NCI-H1930 (cell line): ENCODE measurements at places on chromosomes 12 and 14.

DNA sequence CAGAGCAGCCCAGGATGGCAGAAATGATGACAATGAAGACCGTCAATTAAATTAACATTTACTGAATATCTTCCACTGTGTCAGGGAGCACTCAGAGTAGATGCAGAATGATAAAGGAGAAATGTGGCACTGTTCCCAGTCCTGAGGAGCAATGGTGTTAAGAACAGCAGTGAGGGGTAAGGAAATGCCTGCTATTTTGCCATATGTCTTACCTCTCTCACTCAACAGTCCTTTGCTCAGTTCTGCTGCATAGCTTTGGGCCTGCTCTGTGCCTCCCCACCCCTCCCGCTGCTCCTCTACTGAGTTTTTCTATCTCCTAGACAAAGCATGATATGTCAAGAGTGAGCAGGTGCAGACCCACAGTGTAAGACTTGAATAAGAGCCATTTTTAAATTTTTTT is 318.8 kb downstream of the NAV3 start:
- DNase-seq = no peak

DNA sequence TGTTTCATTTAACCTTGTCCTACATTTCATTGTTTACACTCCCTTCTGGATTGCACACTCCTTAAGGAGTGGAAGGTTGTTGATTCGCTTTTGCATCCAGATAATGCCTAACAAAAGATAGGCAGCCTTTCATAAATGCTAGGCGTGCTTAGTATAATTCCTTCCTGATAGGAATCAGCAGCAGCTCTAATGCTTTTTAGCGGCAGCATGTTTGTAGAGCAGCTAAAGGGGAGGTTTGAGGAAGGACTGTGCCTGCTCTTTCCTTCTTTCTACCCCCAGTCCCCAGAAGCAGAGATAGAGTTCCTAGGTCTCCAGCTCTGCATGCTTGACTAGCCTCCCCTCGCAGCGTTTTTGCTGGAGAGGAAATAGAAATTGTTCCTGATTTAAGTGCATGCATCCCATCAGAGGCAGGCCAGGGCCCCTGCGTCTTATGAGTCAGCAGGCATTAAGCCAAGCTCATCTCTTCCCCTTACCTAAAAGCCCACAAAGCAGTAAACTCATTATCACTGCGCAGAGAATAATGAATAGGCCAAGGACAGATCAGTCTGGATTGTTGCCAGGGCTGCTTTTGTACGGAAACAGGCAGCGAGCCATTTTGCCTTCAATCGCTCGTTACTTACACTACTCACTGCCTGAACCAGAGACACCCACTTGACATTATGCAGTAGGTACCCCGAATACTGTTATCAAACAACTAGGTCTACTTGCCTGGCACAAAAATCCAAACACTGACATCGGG is 14.0 kb upstream of the TBPL2 start:
- DNase-seq = peak; percentile 54

GRCh38 chr12:26319511-26319910 is 124.1 kb downstream of the SSPN start:
- no peak for DNase-seq

DNA sequence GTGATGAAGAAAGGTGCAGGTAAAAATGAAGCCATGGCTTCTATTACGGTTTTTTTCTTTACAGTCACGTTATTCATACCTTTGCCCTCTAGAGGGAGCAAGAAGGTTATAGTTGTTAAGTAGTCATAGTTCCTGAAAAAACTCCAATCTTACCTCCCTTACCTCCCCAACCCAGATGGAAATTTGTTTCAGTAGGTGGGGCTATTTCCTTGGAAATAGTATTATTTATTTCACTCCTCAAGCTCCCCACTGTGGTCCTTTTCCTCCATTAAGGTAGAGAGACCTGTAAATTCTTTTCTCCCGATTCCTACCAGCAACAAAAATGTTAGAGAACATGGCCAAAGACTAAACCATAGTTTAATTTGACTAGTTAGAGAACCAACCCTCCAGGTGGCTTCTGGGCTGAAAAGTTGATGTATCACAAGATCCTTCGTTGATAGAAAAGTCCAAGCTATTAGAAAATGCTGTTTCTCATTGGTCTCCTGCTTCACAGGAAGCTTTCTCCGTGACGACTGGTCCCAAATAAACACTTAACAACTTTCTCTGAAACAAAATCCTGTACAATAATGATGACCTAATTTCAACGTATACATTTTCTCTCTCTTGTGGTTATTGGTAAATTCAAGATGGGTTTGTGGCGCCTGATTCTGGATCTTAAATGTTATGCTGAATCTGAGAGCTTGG is 43.5 kb downstream of the TMX1 start:
- peak; percentile 63 for DNase-seq

DNA sequence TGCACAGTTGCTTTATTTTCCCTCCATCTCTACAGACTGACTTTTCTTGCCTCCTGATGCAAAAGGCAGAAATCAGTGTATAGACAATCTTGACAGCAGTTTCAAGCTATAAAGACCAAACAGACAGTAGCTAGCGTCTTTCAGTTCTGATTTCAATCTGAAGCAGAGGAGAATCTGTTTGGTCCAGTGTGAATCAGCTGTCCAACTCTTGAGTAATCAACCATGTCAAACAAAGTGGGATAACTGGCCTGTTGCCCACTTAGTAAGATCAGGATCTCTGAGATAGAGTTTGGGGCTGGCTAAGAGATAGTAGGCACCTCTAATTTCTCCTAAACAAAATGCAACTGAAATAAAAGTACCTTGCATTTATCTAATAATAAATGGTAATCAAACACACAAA is 797.4 kb upstream of the FBXO33 start:
- DNase-seq = no peak

DNA sequence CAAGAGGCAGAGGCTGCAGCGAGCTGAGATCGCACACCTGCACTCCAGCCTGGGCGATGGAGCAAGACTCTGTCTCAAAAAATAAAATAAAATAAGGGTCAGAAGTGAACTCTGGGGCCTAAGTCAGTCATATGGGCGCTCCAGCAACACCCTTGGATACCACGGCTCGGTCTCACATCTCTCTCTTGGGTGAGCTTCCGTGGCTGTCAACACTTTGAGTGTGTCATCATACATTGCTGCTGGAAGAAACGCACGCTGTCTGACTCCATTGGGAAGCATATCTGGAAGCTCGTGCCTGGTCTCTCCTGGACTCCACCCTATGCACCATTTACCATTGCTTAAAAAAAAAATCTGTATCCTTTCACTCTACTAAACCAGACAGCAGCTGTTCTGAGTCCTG is 20.2 kb downstream of the GLRX5 start:
- no peak for DNase-seq

- DNase-seq = no peak
Measured at GRCh38 chr12:102961466-102961855, 4.0 kb downstream of the ASCL1 start.

DNA sequence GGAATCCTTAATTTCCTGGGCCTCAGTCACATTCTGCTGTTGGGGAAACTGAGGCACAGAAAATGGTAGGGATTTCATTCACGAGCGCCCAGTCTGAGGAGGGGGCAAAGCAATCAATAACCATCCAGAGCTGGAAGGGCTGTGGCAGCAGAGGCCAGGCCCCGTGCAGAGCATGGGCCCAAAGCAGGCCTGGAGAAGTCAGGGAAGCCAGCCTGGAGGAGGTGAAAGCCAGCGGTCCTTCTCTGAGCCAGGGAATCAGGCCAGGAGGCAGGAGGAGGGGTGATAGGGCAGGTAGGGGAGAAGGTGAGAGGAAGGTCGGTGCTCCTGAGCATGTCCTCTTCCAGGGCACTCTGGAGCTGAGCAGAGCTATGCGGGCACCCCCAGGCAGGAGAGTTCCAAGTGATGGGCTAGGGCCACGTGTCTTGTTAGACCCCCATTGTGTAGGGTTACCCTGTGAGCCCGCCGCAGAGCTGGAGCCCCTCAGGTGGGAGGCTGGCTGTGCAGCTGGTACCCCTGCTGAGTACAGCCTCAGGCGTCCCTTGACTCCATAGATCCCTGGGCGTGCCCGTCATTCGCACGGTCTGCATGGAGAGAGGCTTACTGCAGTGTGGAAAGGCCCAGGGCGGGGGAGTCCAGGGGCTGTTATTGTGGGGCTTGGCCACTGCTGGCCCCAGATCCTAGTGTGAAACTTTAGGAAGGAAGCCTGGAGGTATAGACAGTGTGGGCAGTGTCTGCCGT is 4.8 kb downstream of the TNFAIP2 start:
- no peak for DNase-seq

- no peak for DNase-seq
Measured at GRCh38 chr12:102444707-102445106, 35.7 kb downstream of the IGF1 start.

GRCh38 chr12:121222847-121223246 is 12.9 kb downstream of the P2RX4 start:
- DNase-seq = no peak

DNA sequence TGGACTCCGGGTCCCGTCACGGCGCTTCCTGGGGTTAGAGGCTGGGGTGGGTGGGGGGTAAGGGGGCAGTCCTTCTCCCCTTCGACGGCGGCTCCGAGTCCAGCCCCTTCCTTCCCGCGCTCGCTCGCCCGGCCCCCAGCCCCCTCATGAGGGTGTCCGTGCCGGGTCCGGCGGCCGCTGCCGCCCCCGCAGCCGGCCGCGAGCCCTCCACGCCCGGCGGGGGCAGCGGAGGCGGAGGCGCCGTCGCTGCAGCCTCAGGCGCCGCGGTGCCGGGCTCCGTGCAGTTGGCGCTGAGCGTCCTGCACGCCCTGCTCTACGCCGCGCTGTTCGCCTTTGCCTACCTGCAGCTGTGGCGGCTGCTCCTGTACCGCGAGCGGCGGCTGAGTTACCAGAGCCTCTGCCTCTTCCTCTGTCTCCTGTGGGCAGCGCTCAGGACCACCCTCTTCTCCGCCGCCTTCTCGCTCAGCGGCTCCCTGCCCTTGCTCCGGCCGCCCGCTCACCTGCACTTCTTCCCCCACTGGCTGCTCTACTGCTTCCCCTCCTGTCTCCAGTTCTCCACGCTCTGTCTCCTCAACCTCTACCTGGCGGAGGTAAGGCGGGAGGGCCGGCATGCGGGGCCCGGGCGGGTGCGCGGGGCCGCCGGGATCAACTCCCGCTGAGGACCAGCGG is 500 bp downstream of the GPR137C start:
- no peak for DNase-seq

DNA sequence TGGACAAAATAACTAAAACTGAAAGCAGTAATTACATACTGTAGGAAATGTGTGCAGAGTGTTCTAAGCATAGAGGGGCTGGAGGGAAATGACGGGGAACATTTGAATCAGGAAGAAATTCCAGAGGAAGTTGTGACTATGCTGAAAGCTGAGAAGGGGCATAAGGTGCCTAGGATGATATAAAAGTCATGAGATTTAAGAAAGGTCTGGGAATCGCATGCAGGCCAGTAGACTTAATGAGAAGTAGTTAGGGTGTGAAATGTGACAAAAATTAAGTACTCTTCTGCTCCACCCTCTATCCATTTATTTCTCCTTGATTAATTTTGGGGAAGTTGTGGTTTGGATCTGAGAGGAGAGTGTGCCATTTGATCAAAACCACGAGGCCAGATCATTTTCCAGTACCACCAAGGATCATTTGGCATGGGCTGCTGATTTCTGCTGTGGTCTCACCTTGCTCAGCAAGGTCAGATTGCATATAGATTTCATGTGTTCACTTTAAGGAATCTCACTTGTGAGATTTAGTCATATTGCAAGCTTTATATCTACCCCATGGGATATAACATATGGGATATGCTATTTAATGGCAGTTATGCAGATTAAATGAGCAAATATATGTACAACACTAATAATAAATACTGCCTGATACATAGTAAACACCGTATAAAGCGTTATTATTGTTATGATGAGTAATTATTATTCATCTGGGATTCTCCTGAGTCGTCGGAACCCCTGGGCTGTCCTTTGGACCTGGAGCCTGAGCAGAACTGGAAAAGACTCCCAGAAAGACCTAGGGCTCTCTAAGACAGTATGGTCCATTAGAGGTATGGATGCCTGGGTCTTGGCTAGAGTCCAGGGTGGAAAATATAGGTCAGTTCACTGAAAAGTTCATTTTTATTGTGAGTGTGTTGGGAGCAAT is 72.3 kb downstream of the SRGAP1 start:
- no peak for DNase-seq

GRCh38 chr12:51911307-51911706 is 4.0 kb downstream of the ACVRL1 start:
- no peak for DNase-seq

DNA sequence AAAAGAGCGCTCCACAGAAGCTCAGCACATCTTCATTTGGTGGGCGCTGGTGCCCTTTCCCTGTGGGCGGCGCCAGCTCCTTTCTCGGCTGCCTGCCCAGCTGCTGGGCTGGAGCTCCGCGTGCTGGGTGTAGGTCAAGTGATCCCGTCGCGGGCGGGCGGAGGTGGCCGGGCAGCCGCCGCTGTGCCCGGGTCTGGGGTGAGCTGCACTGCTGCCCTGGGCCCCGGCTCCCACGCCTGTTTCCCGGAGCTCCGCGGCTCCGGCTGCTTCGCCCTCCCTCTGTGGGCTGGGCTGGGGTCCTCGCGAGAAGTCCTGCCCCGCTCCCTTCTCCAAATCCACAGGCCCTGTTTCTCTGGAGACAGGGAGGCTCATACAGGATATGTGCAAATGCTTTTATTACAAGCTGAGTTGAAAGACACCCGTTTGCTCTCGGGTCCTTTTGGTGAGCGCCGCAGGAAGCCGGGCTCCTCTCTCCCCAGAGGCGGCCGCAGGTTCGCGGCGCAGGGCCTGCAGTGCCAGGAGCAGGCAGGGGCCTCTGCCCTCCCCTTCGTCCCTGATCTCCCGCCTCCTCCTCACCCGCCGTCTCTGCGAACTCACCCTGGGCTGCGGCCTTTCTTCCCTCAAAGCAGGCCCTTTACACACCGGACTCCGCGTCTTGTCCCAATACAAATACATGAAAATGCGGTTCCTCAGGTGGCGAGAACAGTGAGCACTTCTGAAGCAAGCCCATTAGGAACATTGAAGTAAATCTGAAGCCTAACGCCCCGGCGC is 67.8 kb upstream of the CAPRIN2 start:
- no peak for DNase-seq

- DNase-seq = no peak
Measured at GRCh38 chr12:92899386-92900001, 29.6 kb downstream of the EEA1 start.

GRCh38 chr12:17489452-17489851 is 600.5 kb downstream of the RERGL start:
- DNase-seq = no peak

- no peak for DNase-seq
Measured at GRCh38 chr12:42969355-42969754, 379.8 kb upstream of the PRICKLE1 start.

DNA sequence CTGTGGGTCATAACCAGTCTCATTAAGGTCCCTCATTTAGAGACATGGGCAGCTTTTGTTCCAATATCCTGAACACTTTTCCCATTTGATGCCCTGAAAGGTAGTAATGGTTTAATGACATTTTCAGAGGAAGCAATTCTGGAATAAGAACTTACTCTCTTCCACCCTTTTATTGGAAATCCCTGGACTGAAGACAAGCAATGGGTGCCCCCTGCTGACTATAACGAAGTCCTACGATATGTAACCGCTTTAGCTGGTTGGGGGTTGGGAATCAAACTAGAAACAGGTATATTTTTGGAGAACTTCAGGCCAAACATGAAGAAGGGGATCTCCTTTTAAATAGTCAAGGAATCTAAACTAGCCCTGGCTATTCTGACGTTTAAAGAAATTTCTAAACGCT is 20.5 kb downstream of the SARNP start:
- DNase-seq = no peak

DNA sequence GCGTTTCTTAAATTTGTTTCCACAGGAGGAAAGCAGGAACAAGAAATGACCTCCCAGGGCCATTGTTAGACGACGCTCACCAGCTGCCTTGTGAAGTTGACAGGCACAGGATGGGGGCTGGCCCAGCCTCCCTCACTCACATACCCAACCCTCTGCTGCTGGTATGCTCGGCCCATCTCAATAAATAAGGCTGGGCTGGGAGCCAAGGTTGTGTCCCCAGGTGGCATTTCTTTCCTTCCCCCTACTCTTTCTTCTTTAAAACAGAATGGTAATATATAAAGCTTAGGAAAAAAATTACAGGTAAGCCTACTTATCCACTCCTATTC is 93.0 kb downstream of the ACTN1 start:
- no peak for DNase-seq
